ENCODE measurements at places on chromosomes 1 and 21.

GRCh38 chr1:164504749-164505148 lies 54.2 kb upstream of the PBX1 start:
- DNase-seq, result no peak

- no peak for DNase-seq
These were observed 12.3 kb upstream of the DHX9 start for GRCh38 chr1:182826892-182827291.

- DNase-seq, result no peak
These were observed 156.2 kb upstream of the C8B start for GRCh38 chr1:57122031-57122430.

DNA sequence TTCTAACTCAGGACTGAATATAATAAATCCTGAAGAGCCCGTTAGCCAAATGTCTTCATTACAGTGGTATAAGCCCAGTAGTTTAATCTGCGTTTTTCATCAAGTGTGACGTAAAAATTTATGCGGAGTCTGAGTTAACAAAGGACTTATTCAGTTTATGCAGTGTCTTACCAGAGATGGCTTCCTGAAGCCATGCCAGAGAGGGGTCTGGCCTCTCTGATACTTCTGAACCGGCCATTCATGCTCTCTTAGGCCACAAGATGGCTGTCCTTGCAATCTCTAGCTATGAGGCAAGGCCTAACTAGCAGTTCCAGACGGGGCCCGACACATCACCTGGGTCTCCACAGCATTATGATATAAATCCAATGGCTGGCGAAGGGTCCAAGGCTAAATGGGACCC lies 101.4 kb downstream of the TEX35 start:
- no peak for DNase-seq

DNA sequence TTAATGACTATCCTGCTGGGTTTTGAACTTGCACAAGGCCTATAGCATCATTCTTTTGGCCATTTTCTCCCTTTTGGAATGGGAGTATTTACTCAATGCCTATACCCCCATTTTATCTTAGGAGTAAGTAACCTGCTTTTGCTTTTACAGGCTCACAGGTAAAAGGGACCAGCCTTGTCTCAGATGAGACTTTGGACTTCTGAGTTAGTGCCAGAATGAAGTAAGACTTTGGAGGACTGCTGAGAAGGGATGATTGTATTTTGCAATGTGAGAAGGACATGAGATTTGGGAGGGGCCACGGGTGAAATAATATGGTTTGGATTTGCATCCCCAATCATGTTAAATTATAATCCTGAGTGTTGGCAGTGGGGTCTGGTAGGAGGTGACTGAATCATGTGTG lies 212.7 kb downstream of the FAF1 start:
- DNase-seq, result no peak

DNA sequence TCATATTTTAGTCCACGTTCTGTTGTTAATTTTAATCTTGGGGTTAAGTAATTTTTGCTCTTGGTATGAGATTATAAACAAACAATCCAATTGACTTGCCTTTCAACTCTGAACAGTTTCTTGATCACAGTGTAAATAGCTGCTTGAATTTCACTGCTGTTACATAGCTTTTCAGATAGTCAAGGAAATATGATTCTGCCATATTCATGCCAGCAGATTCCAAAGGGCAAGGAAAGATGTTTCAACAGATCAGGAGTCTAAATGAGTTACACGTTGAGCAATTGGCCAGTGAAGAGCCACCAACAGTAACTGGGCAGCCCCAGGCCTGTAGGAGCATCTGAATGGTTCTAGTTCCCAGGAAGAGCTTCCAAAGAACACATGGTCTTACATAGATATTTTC lies 93.6 kb downstream of the LEPR start:
- DNase-seq, result no peak

- DNase-seq, result no peak
These were observed 88.4 kb downstream of the LRRC8C start for GRCh38 chr1:89721351-89721750.

DNA sequence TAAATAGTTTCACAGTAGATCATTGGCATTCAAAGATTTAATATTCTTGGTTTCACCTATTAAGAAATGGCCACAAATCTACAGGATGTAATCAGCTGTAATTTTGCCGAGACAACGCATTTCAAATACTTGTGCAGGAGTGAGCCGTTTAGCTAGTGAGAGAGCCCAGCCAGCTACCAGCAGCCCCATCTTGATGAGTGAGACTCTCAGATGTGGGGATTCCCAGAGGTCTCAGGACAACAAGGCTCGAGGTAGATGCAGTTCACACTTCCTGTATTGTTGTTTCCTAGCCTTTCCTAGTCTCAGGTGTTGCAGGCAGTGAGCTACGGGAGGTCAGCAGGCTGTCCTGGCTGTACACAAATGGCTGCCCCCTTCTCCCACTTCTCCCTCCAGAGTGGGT lies 108.6 kb downstream of the PBX1 start:
- DNase-seq, result no peak

GRCh38 chr1:61125263-61125662 lies 42.9 kb downstream of the NFIA start:
- no peak for DNase-seq

DNA sequence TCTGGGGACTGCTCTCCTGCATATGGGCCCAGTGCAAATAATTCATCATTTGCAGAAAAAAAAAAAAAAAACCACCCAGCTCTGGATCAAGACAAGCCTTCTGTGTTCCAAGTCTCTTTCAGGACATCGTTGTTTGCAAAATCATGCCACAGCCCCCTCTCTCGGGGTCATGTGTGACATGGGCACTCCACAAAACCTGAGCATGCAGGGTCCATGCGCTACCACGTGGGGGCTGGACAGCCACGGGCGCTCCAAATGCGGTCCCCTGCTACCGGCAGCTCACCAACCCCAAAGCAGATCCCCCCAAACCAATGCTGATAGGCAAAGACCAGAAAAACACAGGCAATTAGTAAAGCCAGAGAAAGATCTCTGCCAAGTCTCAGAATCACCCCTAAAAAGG lies 17.6 kb downstream of the NPHP4 start:
- no peak for DNase-seq

DNA sequence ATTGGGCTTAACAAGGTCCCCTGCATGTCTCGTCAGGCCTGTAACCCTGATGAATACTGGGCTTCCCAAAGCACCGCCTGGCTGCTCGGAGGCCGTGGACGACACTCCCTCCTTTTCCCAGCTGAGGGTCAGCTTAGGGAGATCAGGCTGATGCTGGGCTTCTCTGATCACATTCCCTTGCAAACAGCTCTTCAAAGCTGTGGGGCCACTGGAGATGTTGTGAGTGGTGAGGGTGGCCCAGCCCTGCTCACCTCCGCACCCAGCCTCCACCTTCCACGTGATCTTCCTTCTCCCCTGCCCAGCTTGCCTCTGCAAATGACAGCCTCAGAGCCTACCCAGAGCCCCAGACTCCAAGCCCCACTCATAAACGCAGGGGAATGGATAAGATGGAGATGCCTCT lies 195.4 kb downstream of the GRIK3 start:
- no peak for DNase-seq

DNA sequence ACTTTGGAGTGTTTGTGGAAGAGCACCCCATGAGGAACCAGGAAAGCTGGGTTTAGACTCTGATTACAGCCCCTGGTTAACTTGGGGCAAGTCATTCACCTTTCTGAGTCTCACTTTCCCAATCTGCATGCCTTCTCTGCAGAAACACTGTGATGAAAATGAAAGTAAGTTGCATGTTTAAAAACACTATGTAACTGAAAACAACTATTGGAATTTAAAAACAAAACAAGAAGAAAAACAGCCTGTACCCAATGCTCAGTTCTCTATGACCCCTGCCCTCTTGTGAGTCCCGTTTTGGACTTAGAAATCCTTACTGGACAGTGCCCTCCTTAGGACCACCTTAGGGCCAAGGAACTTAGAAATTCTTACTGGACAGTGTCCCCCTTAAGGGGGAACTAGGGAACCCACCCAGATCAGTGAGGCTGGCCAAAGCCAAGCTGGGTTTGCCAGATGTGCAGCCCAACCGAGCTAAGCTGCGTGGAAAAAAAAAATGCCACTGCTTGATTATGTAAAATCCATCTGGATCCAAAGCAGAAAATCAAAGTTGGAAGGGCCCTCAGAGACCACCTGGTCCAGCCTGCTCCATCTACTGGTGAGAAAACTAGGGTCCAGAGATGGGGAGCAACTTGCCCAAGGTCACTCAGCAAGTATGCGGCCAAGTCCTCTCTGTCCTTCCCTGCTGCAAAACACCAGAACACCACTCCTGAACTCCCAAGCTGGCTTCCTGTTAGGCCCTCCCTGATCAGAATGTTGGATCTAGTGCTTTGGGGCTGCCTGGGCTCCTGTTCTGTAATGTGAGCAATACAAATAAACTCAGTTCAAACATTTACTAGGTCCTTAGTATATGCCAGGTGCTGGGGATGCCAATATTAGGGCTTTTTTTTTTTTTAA lies 77.7 kb downstream of the MRPL37 start:
- DNase-seq, result no peak

DNA sequence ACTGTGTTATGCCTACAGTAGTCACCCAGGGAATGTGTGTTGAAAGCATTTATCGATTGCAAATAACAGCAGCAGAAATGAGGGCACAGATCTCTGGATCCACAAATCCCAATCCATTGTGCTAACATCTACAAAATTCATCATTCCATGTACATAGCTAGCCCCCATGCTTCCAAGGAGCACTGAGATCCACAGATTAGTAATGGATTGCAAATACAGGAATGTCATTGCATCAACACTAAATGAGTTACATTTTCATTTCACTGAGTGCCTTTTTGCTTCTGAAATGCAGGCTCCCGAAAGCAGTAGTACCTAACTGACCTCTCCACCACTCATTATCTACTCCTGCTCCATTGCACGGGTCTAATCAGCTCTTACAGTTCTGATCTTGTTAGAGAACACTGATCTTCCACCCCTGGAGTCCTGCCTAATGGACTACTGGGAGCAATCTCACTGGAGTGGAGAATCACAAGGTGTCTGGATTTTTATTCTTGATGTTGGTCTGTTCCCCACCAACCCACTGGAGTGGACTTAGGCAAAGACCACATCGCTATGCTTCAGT lies 30.5 kb downstream of the ASTN1 start:
- DNase-seq, result no peak

DNA sequence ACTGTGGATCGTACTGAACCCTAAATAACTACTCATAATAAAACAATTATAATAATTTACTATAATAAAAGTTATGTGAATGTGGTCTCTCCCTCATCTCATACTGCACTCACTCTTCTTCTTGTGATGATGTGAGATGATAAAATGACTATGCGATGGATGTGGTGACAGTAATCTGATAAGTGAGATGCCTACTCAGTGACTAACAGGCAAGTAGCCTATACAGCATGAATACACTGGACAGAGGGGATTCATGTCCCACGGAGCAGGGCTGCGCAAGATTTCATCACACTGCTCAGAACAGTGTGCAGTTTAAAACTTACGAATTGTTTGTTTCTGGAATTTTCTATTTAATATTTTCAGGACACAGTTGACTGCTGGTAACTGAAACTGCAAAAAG lies 304.0 kb downstream of the DUSP10 start:
- no peak for DNase-seq
